Activated T-helper 2 cell treated with anti-CD3 and anti-CD28 coated beads, Interferon-gamma antibody, Interleukin-2, Interleukin-4, amounts not matched to agents 10 μg/mL and 5 μg/mL and 100 μg/mL, durations not matched to agents 14 hours and 24 hours and 36 hours (primary cell): ENCODE measurements at places on chromosomes 13 and 19. TPM values are rescaled to one million over a fixed set of nuclear protein-coding genes. Genes with fewer than 3 reads are reported as not detected.

Gene RNF113B
- not detected in 2 replicates for total RNA-seq

Gene FAM124A
- total RNA-seq: 0.59 and 0.64 TPM in 2 replicates

GRCh38 chr19:45809643-45810159 lies 5.4 kb downstream of the RSPH6A start:
- DNase-seq: no peak

- no peak for DNase-seq
These were observed 36.6 kb downstream of the MYCBP2 start for GRCh38 chr13:77290342-77290741.
